Body of pancreas (tissue), 4 donors: ENCODE measurements at places on chromosomes 1 and 21. TPM values are rescaled to one million over a fixed set of nuclear protein-coding genes. Genes with fewer than 3 reads are reported as not detected.

DNA sequence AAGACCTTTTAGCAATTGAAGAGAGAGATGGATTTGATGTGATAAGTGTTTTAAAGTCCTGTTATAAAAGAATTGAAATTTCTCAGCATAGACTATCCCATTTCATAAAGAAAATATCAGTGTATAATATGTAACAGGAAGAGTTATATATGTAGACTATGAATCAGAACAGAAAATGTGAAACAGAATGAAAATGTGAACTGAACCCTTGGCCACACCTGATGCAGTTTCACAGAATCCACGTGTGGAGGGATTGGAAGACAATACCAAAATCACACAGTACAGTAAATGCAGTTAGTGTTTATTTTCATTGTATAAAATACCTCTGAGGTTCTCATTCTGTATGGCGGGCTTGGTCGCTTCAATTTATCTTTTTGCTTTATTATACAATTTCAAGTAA lies 9.9 kb upstream of the SLAMF1 start:
- H3K36me3 ChIP-seq: no peaks in the 10 kb centered on the region
- no peaks in the 10 kb centered on the region for H3K27me3 ChIP-seq
- no peaks in the 10 kb centered on the region for H3K4me1 ChIP-seq
- no peak overlapping the region for H3K27ac ChIP-seq
- no peak for DNase-seq

GRCh38 chr1:42013881-42014470 lies 95.3 kb upstream of the HIVEP3 start:
- H3K36me3 ChIP-seq: no peaks in the 10 kb centered on the region
- H3K4me3 ChIP-seq: no peak overlapping the region
- no peaks in the 10 kb centered on the region for H3K4me1 ChIP-seq
- H3K27ac ChIP-seq: no peak overlapping the region

DNA sequence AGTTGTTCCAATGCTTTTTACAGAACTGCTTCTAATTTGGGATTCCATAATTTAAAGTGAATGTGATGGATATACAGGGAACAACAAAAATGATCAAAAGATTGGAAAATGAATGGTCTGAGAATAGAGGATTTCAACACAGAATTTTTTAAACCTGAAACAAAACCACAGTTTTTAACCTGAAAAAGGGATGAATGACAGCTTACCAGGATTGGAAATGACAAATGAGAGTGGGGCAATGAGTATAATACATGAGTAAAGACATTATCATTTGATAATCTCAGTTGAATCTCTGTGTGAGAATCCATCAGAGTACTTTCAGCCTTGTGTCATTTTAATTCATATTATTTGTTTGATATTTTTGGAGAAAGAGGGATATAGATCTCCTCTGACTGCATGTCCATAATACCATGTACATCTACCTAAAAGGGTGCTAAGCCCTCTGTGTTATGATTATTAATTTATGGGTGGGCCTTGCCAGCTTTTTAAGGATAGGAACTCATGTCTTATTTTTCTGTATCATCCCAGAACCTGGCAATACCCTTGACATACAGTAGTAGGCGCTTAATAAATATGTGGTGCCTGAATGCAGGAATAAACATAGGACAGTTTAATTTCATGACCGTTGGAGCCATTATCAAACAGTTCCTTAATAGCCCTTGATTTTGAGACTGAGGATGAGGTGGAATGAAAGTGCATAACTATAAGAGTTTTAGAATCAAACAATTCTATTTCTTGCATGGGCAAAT lies 12.4 kb upstream of the ATP6V1G3 start:
- H3K27me3 ChIP-seq: no peaks in the 10 kb centered on the region
- H3K36me3 ChIP-seq: no peaks in the 10 kb centered on the region
- DNase-seq: no peak
- H3K4me1 ChIP-seq: no peaks in the 10 kb centered on the region

GRCh38 chr1:114324662-114324965 lies 170.9 kb upstream of the SYT6 start:
- no peak overlapping the region for H3K4me3 ChIP-seq
- H3K4me1 ChIP-seq: no peaks in the 10 kb centered on the region
- H3K27me3 ChIP-seq: no peaks in the 10 kb centered on the region
- H3K36me3 ChIP-seq: no peaks in the 10 kb centered on the region

DNA sequence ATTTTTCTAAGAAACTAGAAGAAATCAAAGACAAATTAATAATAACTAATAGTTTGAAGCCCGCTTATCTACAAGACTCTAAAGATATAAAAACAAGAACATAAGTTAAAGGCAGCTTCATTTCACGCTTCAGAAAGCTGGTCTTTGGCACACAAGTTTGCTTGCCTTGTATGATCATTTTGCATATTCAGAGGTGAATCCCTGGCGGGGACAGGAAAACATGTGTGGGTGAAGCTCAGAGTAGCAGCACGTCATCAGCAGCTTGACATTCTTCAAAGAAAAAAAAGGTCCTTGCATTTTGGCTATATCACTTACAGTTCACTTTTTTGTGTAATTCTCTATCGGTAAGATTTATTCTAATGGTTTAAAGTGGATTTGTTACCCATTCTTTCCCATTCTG lies 1911.8 kb downstream of the MRPL39 start:
- no peak for DNase-seq
- H3K36me3 ChIP-seq: no peaks in the 10 kb centered on the region
- no peaks in the 10 kb centered on the region for H3K4me1 ChIP-seq

GRCh38 chr1:84164567-84165021 lies 20.5 kb downstream of the PRKACB start:
- H3K36me3 ChIP-seq: no peaks in the 10 kb centered on the region
- no peaks in the 10 kb centered on the region for H3K27me3 ChIP-seq
- H3K4me1 ChIP-seq: no peaks in the 10 kb centered on the region

- H3K27me3 ChIP-seq: no peaks in the 10 kb centered on the region
- H3K4me3 ChIP-seq: no peak overlapping the region
- no peak for DNase-seq
- no peak overlapping the region for H3K27ac ChIP-seq
Observed at GRCh38 chr1:230200276-230200675, 133.2 kb downstream of the GALNT2 start.

Gene AKT3
- total RNA-seq: 24.7 TPM

DNA sequence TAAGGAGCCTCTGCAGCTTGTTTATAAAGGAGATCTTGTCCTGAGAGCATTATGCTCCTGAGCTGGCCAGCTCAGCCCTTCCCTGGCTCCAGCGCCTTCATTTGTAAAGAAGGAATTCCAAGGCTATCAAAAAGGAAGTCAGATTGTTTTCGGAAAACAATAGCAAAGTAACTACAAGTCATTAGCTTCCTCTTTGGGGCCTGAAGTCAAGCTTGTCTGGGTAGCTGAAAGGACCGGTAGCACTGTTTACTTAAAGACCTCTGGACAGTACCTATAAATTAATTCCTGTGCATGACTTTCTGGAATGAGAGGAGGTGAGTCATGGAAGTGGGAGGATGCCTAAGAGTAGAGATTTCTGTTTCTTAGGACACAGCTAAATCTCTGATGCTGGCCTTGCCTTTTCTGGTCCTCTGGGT lies 20.7 kb upstream of the GJA5 start:
- H3K27me3 ChIP-seq: no peaks in the 10 kb centered on the region
- H3K4me1 ChIP-seq: no peaks in the 10 kb centered on the region
- DNase-seq: no peak
- no peak overlapping the region for H3K4me3 ChIP-seq
- no peak overlapping the region for H3K27ac ChIP-seq

- no peak overlapping the region for H3K4me3 ChIP-seq
- DNase-seq: no peak
- H3K4me1 ChIP-seq: no peaks in the 10 kb centered on the region
Observed at GRCh38 chr1:14698314-14698713, 99.8 kb downstream of the KAZN start.

DNA sequence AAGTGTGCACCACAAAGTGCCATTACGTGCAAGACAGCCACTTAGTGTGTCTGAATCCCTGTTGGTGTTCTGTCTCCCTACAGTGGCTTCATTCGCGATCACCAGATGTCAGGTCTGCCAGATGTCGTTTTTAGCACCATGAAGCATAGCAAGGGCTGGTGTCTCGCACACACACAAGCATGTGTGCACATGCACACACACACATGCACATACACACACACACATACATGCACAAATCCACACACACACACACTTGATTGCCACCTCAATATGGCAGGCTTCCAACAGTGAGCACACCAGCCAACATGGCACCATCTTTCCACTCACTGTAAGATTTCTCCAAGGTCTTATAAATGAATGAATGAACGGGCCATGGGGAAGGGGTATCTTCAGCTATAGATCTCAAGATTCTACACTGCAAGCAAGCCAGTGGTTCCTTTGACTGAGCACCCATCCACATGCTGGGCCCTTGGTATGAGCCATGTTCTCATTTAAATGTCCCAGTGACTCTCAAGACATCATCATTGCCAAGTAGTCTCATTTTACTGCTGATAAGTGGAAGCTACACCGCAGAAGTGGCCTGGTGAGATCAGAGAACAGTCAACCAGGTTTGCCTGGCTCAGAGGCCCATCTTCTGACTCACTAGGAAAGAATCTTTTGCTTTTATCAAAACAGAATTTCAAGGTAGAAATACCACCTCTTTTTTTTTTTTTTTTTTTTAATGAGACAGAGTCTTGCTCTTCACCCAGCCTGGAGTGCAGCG lies 84.9 kb downstream of the SIM2 start:
- no peak overlapping the region for H3K4me3 ChIP-seq
- H3K27me3 ChIP-seq: no peaks in the 10 kb centered on the region
- H3K27ac ChIP-seq: no peak overlapping the region
- H3K36me3 ChIP-seq: no peaks in the 10 kb centered on the region
- no peak for DNase-seq

- H3K4me1 ChIP-seq: peaks cover 27% of the 10 kb centered on the region
- no peaks in the 10 kb centered on the region for H3K36me3 ChIP-seq
- H3K27me3 ChIP-seq: no peaks in the 10 kb centered on the region
- no peak for DNase-seq
- peak overlapping the region; percentile 95 for H3K27ac ChIP-seq
- H3K4me3 ChIP-seq: no peak overlapping the region
Observed at GRCh38 chr1:11979028-11979850, 1.0 kb upstream of the MFN2 start.

- no peaks in the 10 kb centered on the region for H3K27me3 ChIP-seq
- H3K4me1 ChIP-seq: peaks cover 4% of the 10 kb centered on the region
- H3K36me3 ChIP-seq: no peaks in the 10 kb centered on the region
- no peak overlapping the region for H3K27ac ChIP-seq
- DNase-seq: no peak
Observed at GRCh38 chr1:215780139-215780538, 213.0 kb downstream of the KCTD3 start.

Gene GPA33
- total RNA-seq: not detected

Gene MYOM3
- total RNA-seq: 2.3 TPM

Gene MAPKAPK2
- total RNA-seq: 46.5 TPM

Gene VAV3
- total RNA-seq: 18.4 TPM

- H3K4me3 ChIP-seq: no peak overlapping the region
- no peak for DNase-seq
- no peaks in the 10 kb centered on the region for H3K27me3 ChIP-seq
- H3K27ac ChIP-seq: no peak overlapping the region
Observed at GRCh38 chr1:30174499-30174898, 548.9 kb downstream of the MATN1 start.

- no peaks in the 10 kb centered on the region for H3K36me3 ChIP-seq
- H3K27me3 ChIP-seq: no peaks in the 10 kb centered on the region
- H3K27ac ChIP-seq: no peak overlapping the region
- H3K4me1 ChIP-seq: no peaks in the 10 kb centered on the region
- H3K4me3 ChIP-seq: no peak overlapping the region
- DNase-seq: peak; percentile 84
Observed at GRCh38 chr1:209576392-209577197, 6.9 kb upstream of the CAMK1G start.

DNA sequence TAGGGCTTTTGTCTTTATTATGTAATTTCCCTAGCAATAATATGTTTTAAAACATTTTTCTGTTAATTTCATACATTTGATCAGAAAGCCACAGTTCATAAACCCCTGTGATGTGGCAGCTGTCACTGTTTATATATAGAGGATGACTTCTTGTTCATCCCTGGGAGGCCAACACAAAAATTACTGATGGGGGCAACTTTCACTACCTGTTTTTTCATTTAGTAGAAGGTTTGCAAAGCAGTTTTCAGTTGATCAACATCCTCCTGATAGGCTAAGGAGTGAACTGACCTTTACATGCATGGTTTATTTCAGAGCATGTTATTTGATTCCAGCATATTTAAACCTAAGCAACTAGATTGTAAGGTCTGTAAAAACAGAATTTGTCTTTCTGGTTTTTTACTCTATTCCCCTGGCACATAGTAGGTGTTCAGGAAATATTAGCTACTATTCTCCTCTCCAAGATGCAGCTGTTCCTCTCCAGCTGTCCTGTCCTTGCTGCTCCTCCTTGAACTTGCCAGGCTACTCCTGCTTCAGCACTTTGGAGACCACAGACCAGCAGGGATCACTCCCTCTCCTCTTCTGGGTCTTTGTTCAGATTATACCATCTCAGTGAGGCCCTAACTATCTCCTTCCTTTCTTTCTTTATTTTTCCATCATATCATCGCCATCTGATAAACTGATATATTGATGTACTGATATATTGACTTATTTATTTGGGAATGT lies 54.7 kb downstream of the ROR1 start:
- peaks cover 23% of the 10 kb centered on the region for H3K4me1 ChIP-seq
- no peaks in the 10 kb centered on the region for H3K36me3 ChIP-seq
- H3K27me3 ChIP-seq: no peaks in the 10 kb centered on the region
- no peak for DNase-seq
- no peak overlapping the region for H3K27ac ChIP-seq

Gene CCDC27
- total RNA-seq: not detected

- DNase-seq: no peak
- H3K27ac ChIP-seq: no peak overlapping the region
- no peaks in the 10 kb centered on the region for H3K4me1 ChIP-seq
Observed at GRCh38 chr1:25948641-25949040, 42.4 kb upstream of the STMN1 start.

- no peaks in the 10 kb centered on the region for H3K36me3 ChIP-seq
- DNase-seq: no peak
- no peak overlapping the region for H3K27ac ChIP-seq
- no peak overlapping the region for H3K4me3 ChIP-seq
- H3K4me1 ChIP-seq: no peaks in the 10 kb centered on the region
- H3K27me3 ChIP-seq: no peaks in the 10 kb centered on the region
Observed at GRCh38 chr1:76786222-76786621, 81.1 kb upstream of the ST6GALNAC5 start.

DNA sequence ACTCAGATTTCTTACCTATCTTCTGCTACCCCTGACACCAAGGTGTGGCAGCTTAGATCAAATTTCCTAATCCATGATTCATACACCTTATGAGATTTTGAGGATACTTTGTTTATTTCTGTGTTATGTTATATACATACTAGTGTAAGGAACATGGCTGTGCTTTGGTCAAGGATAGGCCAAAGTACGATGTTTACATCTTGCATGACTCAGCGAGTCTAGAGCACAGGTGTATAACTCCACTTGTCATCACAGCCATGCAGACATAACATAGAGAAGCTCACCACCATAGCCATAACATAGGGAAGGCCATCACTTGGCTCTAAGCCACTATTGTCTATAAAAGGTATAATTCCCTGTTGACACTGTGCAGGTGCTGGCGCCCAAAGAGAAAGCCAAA lies 61.2 kb downstream of the GBP6 start:
- no peaks in the 10 kb centered on the region for H3K27me3 ChIP-seq
- DNase-seq: no peak
- H3K36me3 ChIP-seq: no peaks in the 10 kb centered on the region
- H3K4me3 ChIP-seq: no peak overlapping the region
